ENCODE measurements at places on chromosomes 5 and 9.

- no peak for DNase-seq
These were observed 125.6 kb upstream of the NFIB start for GRCh38 chr9:14439555-14439954.

GRCh38 chr9:108535526-108535925 lies 320.3 kb downstream of the ACTL7B start:
- no peak for DNase-seq

- DNase-seq: no peak
These were observed 10.5 kb upstream of the CCNB1 start for GRCh38 chr5:69156456-69156855.

GRCh38 chr5:87825583-87825982 lies 412.9 kb upstream of the CCNH start:
- no peak for DNase-seq

DNA sequence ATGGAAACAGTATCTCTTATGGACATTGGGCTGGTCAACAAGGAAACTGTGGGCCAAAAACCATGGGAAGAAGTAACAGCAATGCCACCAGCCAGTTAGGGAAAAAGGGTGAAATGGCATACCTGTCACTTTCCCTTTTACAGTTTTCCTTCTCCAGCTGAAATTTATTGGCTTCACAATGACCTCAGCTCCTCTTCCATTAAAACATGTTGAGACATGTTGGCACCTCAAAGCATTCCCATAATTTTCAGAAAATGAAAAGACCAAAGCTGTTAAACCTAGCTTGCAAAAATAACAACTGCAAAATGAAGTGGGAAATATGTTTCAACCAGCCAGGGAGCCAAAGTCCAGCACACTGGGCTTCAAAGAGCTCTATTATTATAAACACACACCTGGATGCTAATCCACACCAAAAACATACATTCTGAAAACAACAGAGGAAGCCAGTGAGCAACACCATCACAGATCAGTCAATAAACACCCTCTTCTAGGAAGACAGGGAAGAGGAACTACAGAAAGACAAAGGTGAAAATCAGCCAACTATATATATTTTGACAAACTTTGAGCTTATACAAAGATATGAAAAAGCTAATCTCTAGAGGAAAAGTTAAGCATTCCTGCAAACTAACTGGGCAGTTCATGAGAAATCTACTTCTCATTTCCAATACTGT lies 78.4 kb upstream of the PTGER4 start:
- DNase-seq: no peak

GRCh38 chr5:97627272-97627671 lies 444.2 kb upstream of the RIOK2 start:
- DNase-seq: no peak

GRCh38 chr9:71729816-71730526 lies 38.3 kb downstream of the CEMIP2 start:
- DNase-seq: no peak
